GM23248 (cell line): ENCODE measurements at places on chromosomes 7 and 10. TPM values are rescaled to one million over a fixed set of nuclear protein-coding genes. Genes with fewer than 3 reads are reported as not detected.

GRCh38 chr7:125254566-125254965 lies 324.9 kb upstream of the POT1 start:
- DNase-seq = no peak

DNA sequence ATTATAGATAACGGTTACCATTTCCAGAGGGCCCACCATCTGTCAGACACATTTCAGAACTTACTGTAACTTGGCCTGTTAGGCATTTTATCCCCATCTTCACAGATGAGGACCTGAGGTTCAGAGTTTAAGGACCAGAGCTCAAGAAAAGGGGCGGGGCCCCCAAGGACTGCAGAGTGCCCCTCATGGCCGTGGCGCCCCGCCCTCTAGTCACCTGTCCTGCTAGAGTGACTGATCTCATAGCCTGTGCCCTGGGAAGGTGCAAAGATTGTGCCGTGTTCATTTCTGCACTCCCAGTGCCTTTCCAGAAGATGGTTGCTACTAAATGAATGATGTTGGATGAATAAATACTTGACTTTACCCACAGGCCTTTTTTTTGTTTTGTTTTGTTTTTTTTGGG lies 107.0 kb downstream of the XRCC2 start:
- DNase-seq = no peak

DNA sequence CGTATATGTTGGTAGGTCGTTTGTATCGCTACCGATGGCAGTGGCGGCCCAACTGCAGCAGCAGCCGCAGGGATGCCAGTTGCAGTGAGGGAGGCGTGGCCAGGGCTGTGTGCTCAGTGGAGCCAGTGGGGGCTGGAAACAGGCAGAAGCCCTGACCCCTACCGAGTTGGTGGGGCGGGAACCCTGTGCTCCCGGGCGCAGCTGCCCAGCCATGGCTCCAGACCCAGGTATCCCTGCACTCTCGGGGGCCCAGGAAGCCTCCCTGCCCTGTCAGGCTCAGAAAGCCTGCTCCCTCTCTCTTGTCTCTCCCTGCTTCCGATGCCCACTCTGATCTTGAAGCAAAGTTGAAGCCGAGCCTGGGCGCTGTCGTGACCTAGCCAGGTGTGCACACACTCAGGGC lies 78.6 kb upstream of the ITGB1 start:
- no peak for DNase-seq

DNA sequence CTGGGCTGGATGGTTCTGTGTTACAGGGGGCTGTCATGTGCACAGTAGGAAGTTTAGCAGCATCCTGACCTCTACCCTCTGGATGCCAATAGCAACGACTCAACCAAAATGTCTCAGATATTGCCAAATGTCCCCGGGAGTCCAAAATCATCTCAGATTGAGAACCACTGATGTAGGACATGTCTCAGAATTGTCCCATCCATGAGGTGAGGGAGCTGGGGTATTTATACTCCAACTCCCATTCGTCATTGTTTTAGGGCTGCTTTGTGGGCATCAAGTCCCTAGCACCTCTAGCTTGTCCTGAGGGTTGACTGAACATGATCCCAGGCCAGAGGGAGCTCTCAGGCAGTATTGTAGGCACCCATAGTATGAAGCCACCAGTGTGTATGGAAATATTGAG lies 25.2 kb upstream of the COMTD1 start:
- DNase-seq = no peak

DNA sequence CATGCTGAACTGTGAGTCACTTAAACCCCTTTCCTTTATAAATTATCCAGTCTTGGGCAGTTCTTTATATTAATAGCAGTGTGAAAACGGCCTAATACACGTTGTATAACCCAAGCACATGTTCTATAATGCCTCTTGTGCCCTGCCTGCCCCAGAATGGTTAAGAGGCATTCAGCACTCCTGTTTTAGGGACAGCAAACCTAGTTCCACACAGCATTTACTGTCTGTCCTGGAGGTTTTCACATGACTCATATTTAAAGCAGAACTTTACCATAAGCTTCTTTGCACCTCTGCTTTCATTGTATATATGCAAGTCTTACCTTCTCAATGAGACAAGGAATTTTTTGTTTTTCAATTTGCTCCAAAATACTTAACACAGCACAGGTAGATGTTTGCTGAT lies 144.8 kb downstream of the ICA1 start:
- peak; percentile 9 for DNase-seq

DNA sequence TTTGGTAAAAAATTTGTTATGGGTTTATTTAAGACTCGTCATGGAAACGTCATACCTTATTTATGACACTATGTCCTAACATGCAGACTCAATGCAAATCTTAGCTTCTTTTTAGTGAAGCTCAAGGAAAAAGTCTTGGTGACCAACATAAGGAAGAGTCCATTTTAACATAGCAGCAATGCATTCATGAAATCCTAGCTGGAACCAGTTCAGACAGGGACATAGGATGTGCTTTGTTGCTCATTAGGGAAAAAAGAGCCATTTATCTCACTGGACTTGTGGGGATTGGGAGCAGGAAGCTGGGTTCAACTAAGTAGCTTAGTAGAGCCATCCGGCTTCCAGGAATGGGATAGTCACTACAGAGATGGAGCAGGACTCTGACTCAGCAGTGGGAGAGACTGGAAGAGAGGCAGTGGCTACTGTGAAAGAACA lies 100.7 kb upstream of the DKK1 start:
- DNase-seq = peak; percentile 73

DNA sequence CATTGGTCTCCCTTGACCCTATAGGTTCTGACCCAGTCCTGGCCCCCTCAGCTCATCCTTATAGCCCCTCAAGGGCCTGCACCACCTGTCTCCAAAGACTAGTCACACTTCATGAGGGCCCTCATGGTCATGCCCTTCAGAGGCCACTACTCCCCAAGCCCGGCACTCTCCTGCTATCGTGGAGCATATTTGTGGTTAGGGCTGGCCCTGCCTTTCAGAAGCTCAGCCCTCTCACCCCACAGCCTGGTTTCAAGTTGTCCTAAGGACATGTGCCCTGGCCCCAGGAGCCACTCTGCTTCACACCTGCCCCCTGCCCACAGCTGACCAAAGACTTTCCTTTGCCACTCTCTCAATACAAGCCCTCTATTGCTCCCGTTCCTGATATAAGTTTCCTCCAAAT lies 60.3 kb upstream of the LBX1 start:
- DNase-seq = no peak

Gene CCL26
- not detected in 2 replicates for total RNA-seq
